Esophagus squamous epithelium (tissue), 5 donors: ENCODE measurements at places on chromosomes 12 and 14.

- DNase-seq = peak; percentile 16
Measured at GRCh38 chr12:93569656-93570551, 2.6 kb upstream of the SOCS2 start.

DNA sequence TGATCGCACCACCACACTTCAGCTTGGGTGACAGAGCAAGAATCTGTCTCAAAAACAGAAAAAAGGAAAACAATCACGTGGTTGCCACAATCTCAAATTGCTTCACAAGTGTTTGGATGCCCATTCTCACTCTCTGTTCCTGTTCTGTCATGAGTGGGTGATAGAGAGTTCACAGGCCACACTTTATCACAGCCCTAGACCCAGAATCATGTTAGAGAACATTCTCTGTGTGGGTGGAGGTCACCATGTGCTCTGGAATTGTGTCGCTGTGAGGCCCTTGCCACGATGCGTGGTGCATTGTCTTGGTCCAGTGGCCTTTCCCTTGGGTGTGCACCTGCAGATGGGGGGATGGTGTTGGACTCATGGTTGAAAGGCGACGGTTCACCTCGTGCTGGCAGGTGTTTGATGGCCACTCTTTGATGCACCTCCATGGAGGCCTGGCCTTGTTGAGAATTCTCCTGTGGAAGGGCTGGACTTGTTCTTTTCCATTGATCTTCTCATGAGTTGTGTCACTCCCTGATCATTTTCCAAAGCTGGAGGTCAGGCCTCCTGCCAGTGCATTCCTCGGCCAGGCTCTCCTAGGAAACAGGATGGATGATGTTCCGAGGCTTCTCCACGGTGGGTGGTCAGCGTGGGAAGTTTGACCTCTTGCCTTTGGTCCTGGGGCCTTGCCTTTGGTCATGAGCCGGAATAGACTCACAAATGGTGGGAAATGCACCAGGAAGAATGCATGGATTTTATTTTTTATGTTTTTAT, 91.9 kb downstream of the SLC24A4 start:
- DNase-seq = no peak

DNA sequence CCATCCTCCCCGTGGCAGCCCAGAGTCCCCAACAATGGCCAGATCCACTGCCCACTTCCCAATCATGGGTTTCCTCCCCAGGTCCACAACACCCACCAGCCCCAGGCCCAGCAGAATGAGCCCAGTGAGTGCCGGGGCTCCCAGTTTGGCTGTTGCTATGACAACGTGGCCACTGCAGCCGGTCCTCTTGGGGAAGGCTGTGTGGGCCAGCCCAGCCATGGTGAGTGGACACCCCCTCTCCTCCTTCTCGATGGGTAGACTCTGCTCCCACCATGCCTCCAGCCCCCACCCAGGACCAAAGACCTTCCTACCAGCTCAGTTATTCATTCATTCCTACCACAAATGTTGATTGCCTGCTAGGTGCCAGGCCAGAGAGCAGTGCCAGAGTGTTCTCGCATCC, 23.8 kb downstream of the PAPLN start:
- no peak for DNase-seq

DNA sequence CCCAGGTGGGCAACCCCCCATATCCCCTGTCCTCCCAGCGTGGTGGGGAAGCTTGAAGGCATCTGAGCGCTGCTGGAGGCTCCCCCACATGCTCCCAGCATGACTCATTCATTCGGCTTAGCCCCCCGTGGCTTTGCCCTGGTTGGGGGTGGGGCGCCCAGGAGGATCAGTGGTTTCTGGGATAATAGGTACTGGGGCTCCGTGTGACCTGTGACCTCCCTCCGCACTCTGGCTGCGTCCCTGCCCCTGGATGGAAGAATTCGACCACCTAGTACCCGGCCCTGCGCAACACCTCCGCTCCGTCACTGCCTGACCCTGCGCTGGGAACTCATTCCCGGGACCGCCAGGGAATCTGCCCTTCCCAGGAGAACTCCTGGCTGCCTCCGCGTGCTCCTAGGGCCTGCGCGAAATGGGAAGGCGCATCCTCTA, 120.1 kb downstream of the AACS start:
- DNase-seq = no peak

DNA sequence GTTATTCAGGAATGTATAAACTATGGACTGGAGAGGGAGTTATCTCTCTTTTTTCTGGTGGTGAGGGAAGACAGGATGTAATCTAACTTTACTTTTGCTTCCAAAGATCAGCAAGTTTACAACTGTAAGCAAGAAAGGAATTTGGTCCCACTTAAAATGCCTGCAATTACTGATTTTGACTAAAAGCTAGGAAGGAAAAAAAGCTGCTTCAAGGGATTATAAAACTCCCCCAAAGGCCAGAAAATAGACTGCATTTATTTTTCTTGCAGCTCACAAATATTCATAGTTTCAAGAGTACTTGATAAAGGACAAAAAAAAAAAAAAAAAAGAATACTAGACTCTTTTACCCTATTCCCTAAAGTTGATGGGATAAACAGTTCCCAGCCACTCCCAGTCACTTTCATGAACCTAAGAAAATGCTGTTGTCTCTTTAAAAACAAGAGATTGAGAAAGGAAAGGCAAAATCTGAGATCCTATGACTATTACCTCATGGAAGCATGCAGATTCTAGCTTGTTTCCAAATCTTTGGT, 128.7 kb upstream of the BMP4 start:
- DNase-seq = no peak

GRCh38 chr12:100899301-100899700, 104.7 kb downstream of the ANO4 start:
- no peak for DNase-seq

GRCh38 chr12:121495746-121496145, 85.1 kb downstream of the KDM2B start:
- DNase-seq = no peak

GRCh38 chr14:37778135-37778943, 182.9 kb downstream of the TTC6 start:
- no peak for DNase-seq
